ENCODE measurements at places on chromosomes 1 and 21. TPM values are rescaled to one million over a fixed set of nuclear protein-coding genes. Genes with fewer than 3 reads are reported as not detected.

DNA sequence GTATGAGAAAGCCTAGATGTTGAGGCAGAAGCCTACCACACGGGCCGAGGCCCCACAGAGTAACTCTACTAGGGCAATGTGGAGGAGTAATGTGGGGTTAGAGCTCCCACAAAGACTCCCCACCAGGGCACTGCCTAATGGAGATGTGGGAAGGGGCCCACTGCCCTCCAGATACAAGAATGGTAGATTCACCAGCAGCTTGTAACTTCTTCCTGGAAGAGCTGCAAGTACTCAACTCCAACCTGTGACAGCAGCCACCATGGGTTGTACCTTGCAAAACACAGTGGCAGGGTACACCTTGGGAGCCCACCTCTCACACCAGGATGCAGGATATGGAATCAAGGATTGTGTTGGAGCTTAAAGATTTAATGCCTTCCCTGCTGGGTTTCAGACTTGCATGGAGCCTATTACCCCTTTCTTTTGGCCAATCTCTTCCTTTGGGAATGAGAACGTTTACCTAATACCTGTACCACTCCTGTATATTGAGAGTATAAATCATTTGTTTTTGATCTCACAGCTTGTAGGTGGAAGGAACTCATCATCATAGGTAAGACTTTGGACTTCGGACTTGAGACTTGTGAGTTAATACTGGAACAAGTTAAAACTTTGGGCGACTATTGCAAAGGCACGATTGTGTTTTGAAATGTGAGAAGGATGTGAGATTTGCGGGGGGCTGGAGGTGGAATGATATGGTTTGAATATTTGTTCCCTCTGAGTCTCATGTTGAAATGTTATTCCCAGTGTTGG lies 57.5 kb downstream of the TENT5C start:
- no peaks in the 10 kb centered on the region for H3K27me3 ChIP-seq
- H3K36me3 ChIP-seq = no peaks in the 10 kb centered on the region
- H3K4me1 ChIP-seq = peaks cover 56% of the 10 kb centered on the region
- peak overlapping the region; percentile 96 for H3K27ac ChIP-seq
- DNase-seq = no peak

DNA sequence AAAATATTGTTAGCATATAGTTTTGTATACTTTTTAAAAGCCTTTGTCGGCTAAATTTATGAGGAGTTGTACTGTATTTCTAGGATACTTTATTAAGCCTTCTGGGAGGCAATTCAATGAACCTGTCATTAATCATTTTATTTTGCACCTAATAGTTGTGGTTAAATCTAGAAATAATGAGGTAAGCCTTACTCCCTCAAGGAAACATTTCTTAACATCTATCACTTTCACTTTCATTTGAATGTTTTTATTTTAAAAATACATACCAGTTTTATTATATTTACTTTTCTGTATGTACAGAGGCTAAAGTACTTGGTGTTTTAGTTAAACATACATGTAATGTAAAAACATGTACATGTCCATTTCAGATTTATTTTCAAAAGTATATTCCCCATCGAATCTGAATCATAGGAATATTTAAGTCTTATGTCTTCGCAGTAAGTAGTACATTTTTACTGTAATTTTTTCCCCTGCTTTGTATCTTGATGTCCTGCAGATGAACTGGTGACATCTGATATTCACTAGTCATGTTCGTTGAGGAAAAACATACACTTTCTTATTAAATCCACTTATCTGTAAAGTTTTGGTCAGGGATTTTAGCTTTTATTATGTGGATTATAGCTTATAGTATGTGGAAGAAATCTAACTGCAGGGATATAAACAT lies 82.8 kb downstream of the DISP1 start:
- no peak for DNase-seq
- no peaks in the 10 kb centered on the region for H3K27me3 ChIP-seq
- peaks cover 12% of the 10 kb centered on the region for H3K4me1 ChIP-seq

- no peak for DNase-seq
- H3K4me3 ChIP-seq = no peak overlapping the region
- H3K36me3 ChIP-seq = no peaks in the 10 kb centered on the region
- peaks cover 34% of the 10 kb centered on the region for H3K4me1 ChIP-seq
Measured at GRCh38 chr1:185058876-185059275, 13.5 kb downstream of the RNF2 start.

DNA sequence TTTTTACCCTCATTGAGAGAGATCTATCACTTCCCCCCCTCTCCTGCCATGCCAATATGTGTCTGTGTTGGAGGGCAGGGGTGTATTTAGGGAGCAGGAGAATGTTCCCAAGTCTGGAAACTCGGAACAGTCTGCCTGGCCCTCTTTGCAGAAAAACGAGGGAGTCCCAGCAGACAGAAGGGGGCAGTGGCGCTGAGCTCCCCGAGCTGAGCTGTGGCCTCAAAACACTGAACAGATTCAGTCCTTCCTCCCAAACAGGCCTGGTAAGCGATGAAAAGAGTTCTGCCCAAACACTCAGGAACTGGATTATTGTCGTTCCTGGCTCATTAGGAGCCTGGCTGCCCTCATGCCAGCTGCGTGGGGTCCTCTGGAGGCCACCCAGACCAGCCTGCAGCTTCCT lies 981 bp downstream of the CLDN14 start:
- no peak overlapping the region for H3K4me3 ChIP-seq
- H3K4me1 ChIP-seq = no peaks in the 10 kb centered on the region
- no peak overlapping the region for H3K27ac ChIP-seq

DNA sequence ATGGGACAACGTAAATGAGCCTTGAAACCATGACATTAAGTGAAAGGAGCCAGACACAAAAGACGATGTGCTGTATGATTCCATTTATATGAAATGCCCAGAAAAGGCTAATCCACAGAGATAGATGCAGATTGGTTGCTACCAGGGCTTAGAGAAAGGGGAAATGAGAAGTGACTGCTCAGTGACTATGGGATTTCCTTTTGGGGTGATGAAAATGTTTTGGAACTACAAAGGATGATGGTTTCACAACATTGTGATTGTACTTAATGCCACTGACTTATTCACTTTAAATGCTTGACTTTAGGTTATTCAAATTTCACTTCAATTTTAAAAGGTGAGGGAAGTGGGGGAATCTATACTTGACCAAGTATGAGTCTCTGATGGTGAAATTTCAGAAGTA lies 414.3 kb downstream of the SETD4 start:
- H3K27me3 ChIP-seq = peaks cover 66% of the 10 kb centered on the region
- peaks cover 3% of the 10 kb centered on the region for H3K36me3 ChIP-seq
- H3K4me3 ChIP-seq = no peak overlapping the region

GRCh38 chr21:41628256-41628655 lies 120.3 kb upstream of the TMPRSS2 start:
- no peak overlapping the region for H3K4me3 ChIP-seq
- peaks cover 45% of the 10 kb centered on the region for H3K27me3 ChIP-seq
- no peak overlapping the region for H3K27ac ChIP-seq
- DNase-seq = no peak
- H3K36me3 ChIP-seq = peaks cover 4% of the 10 kb centered on the region

The RRP15 gene
- 13.7 TPM for total RNA-seq

DNA sequence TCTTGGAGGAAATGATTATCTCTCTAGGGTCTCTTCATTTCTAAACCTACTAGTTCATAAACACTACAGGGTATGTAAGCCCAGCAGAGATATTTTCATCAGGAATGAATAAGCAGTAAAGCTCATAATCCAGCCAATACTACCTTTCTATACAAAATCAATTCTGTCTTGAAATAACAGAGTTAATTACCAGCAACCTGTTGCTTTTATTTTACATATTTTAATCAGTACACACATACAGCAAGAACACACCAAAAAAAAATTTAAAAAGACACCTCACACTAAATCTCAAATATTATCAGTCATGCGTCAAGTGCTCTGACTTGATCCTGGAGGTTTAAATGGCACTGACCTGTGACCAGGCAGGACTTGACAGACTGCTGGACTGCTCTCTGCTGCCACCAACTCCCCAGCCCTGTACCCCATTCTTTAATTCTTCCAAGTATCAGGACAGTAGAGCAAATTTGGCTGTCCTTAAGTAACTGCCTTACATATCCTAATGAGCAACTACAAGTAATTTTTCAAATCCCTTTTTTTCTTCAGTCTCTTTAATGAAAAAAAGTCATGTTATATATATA lies 98.5 kb downstream of the CDC42BPA start:
- no peak for DNase-seq
- peaks cover 50% of the 10 kb centered on the region for H3K27me3 ChIP-seq
- no peak overlapping the region for H3K4me3 ChIP-seq
- no peak overlapping the region for H3K27ac ChIP-seq
- peaks cover 2% of the 10 kb centered on the region for H3K4me1 ChIP-seq

The TMEM200B gene
- total RNA-seq = not detected

DNA sequence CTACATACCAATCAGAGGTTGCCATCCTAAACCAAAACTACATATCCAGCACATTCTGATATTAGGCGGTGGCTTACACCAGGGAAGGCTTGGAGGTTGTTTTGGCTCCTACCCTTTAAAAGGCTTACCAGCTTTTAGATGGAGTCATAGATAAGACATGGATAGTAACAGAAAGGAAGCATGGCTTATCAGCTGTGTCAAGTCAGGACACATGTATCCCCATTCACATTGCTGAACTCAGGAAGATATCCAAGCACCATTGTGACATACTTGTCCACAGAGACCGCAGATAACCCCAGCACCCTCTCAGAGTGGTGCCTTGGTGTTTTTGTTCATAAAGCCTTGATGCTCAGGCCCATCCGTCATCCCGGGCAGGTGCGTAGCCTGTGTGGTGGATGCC lies 39.7 kb downstream of the ADARB1 start:
- no peak overlapping the region for H3K27ac ChIP-seq
- DNase-seq = no peak
- no peak overlapping the region for H3K4me3 ChIP-seq
- H3K36me3 ChIP-seq = no peaks in the 10 kb centered on the region

The CFHR4 gene
- not detected for total RNA-seq

GRCh38 chr1:9503001-9503675 lies 36.1 kb upstream of the SLC25A33 start:
- H3K4me1 ChIP-seq = peaks cover 2% of the 10 kb centered on the region
- no peak for DNase-seq
- H3K36me3 ChIP-seq = no peaks in the 10 kb centered on the region
- no peak overlapping the region for H3K4me3 ChIP-seq

The UBE2U gene
- not detected for total RNA-seq

DNA sequence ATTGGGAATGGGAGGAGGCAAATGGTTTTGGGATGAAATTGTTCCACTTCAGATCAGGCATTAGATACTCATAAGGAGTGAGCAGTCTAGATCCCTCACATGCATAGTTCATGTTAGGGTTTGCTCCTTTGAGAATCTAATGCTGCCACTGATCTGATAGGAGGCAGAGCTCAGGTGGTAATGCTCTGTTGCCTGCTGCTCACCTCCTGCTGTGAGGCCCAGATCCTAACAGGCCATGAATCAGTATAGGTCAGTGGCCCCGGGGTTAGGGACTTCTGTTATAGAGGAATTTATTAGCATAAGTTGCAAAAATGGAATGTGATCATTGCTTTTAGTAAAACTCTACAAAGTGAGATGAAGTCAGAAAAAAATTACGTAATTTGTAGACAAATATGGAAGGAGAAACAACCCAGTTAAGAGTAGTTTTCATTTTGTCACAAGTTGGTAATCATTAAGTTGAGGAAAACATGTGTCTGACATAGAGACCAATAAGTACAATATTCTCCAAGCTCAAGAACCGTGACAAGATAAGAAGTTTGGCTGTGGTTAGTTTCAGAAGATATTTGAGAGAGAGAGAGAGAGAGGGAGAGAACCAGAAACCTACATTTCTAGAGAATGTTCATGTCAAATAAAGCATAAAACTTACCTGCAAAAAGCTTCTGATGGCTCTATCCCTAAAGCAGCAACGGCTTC lies 689.7 kb upstream of the PRMT6 start:
- H3K4me3 ChIP-seq = no peak overlapping the region
- no peaks in the 10 kb centered on the region for H3K36me3 ChIP-seq
- H3K27me3 ChIP-seq = no peaks in the 10 kb centered on the region

The TNFRSF9 gene
- 0.50 TPM for total RNA-seq

The KRTCAP2 gene
- 110 TPM for total RNA-seq

The UBQLN4 gene
- 21.9 TPM for total RNA-seq

DNA sequence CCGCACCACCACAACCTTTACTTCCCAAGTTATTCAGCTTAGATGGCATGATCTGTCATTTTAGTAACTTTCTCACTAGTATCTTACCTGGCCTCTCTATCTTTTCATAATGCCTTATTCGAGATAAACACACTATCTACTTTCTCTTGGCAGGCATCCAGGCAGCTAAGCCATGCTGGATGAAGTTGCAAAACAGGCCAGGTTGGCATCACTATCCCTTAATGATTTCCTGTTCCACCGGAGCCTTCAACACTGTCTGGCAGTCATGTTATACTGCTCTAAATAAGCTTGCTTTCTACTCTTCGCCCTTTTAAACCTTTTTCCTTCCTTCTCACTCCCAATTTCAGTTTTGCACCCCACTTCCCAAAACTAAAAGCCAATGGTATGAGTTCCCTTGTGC lies 12.0 kb upstream of the KCNH1 start:
- peaks cover 2% of the 10 kb centered on the region for H3K36me3 ChIP-seq
- H3K4me3 ChIP-seq = no peak overlapping the region
- no peak overlapping the region for H3K27ac ChIP-seq
- H3K27me3 ChIP-seq = peaks cover 59% of the 10 kb centered on the region

- H3K4me3 ChIP-seq = no peak overlapping the region
- H3K27me3 ChIP-seq = peaks cover 38% of the 10 kb centered on the region
- no peaks in the 10 kb centered on the region for H3K36me3 ChIP-seq
- H3K27ac ChIP-seq = no peak overlapping the region
Measured at GRCh38 chr1:5758859-5759578, 233.2 kb downstream of the NPHP4 start.

The NECTIN4 gene
- not detected for total RNA-seq

The AMY1C gene
- total RNA-seq = not detected

The TRABD2B gene
- total RNA-seq = not detected

GRCh38 chr1:107804134-107804533 lies 160.8 kb downstream of the VAV3 start:
- H3K27me3 ChIP-seq = no peaks in the 10 kb centered on the region
- no peak for DNase-seq
- peak overlapping the region; percentile 65 for H3K27ac ChIP-seq
- peaks cover 27% of the 10 kb centered on the region for H3K4me1 ChIP-seq
- H3K36me3 ChIP-seq = no peaks in the 10 kb centered on the region

The SPRR2A gene
- total RNA-seq = not detected

GRCh38 chr1:57165546-57165945 lies 199.7 kb upstream of the C8B start:
- H3K27ac ChIP-seq = no peak overlapping the region
- DNase-seq = no peak
- no peaks in the 10 kb centered on the region for H3K36me3 ChIP-seq
- no peak overlapping the region for H3K4me3 ChIP-seq
- H3K27me3 ChIP-seq = no peaks in the 10 kb centered on the region

The RIPPLY3 gene
- not detected for total RNA-seq

- H3K4me3 ChIP-seq = no peak overlapping the region
- H3K36me3 ChIP-seq = peaks cover 7% of the 10 kb centered on the region
Measured at GRCh38 chr1:28035420-28035819, 53.0 kb downstream of the EYA3 start.

DNA sequence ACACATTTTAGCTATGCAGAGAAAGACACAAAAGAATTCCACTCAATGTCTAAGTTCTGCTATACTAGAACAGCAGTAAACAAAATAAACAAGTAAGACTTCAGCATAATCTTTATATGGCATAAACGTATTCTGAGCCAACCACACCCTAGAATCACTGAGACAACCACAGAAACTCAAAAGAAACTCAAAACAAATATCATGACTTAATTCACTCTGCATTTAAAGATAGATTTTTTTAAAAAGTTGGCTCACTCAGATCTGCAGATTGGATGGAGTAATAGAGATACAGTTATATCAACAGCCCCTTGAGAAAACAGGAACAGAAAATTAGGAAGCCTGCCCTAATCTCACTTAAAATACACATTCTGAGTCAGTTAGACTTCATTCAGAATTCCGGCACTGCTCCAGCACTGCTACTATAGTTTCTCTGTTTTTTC lies 95.0 kb downstream of the COL24A1 start:
- H3K4me3 ChIP-seq = no peak overlapping the region
- no peaks in the 10 kb centered on the region for H3K36me3 ChIP-seq
- no peak overlapping the region for H3K27ac ChIP-seq
- no peaks in the 10 kb centered on the region for H3K4me1 ChIP-seq

All from T-helper 17 cell (primary cell).